ENCODE measurements at places on chromosomes 2 and 18. TPM values are rescaled to one million over a fixed set of nuclear protein-coding genes. Genes with fewer than 3 reads are reported as not detected.

UNC80 gene
- not detected for total RNA-seq

ACVR1 gene
- total RNA-seq: 24.8 TPM

GATA6 gene
- total RNA-seq: 0.07 TPM

LRRTM1 gene
- total RNA-seq: not detected

RAB6C gene
- total RNA-seq: not detected

GNLY gene
- 21.5 TPM for total RNA-seq

G6PC2 gene
- not detected for total RNA-seq

CENPA gene
- 37.8 TPM for total RNA-seq

IL37 gene
- total RNA-seq: not detected

ZNF2 gene
- 3.9 TPM for total RNA-seq
